ENCODE measurements at places on chromosomes 1 and 21.

DNA sequence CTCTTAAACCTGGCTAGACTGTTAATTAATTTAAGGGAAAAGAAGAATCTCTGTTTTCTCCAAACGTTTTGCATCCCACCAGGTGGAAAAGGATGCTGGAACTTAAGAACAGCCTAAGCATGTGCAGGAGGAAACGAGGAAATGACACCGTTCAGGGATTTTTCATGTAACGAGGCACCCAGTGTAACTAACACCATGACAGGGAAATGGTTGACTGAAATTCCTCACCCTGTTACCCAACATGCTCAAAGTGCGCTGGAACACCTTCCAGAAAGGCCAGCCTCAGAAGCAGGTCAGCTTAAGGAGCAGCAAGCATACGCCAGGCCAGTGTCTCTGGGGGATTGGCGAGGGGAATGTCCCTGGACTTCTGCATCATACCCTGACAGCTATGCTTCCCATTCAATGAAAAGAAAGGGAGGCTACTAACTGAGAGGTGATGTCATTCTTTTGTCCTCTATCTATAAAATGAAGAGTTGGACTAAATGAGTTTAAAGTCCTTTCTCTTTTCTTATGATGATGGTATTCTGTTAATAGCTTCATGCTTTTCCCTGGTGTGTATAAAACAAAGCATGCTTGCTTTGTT, 21.6 kb downstream of the TNN start:
- no peak for DNase-seq

DNA sequence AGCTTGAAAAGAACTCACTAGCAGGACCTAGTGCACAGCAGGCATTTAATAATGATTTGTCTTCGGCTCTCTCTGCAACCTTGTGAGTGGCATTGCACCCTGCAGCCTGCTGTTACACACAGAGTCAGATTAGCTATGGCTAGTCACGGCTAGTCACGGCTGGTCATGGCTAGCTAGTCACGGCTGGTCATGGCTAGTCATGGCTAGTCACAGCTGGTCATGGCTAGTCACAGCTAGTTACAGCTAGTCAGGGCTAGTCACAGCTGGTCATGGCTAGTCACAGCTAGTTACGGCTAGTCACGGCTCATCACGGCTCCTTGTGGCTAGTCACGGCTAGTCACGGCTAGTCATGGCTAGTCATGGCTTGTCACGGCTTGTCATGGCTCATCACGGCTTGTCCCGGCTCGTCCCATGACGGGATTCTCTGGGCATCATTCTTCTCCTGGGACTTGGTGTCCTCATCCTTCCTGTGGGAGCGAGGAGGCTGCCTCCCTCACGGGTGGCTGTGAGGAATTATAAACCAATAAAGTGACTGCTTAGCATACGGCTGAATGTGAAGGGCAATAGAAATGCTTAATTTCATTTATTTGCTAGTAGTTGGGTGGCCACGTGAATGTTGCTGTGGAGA, 12.5 kb upstream of the KIF26B start:
- DNase-seq = no peak

GRCh38 chr1:17441265-17441992, 2.0 kb upstream of the RCC2 start:
- DNase-seq = no peak

- no peak for DNase-seq
These were observed 2.9 kb downstream of the FLVCR1 start for GRCh38 chr1:212860713-212861581.

DNA sequence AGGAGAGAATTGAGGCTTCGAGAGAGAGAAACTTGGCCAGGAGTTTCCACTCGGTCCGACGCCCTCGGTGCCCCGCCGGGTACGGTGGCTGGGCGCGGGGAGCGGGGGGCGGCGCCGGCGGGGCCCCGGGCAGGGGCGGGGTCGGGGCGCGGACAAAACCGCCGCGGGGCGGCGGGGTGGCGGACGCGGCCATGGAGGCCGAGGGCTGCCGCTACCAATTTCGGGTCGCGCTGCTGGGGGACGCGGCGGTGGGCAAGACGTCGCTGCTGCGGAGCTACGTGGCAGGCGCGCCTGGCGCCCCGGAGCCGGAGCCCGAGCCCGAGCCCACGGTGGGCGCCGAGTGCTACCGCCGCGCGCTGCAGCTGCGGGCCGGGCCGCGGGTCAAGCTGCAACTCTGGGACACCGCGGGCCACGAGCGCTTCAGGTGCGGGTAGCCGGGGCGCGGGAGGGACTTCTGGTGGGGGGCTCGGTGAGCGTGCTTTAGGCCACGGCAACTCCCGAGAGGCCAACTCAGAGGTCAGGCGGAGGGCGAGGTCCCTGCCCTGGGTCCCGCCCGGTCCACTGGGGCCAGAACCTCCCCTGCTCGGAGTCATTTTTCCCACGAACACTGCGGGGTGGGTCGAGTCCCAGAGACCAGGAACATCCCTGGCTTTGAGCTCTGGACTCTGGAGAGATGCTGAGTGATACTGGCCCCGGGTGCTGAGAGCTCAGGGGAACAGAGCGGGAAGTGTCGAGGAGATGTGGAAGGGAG, 431 bp downstream of the RAB42 start:
- no peak for DNase-seq

DNA sequence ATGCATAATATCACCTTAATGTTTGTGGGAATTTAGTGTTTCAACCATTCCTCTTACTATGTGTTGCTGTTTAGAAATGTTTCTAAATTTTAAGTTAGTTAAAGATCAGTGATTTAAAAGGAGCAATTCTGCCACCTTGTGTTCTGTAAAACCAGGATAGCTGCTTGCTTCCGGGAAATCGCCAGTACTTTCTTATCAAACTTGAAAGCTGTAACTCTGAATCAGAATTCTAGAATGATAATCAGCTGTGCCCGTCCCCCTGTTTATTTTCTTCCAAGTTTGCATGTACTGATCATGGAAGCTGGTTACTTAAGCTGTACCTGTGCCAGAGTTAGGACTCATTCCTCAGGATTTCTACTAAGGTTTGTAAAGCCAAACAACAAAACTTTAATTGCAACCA, 656.4 kb downstream of the LTN1 start:
- DNase-seq = no peak

- DNase-seq = no peak
These were observed 30.4 kb upstream of the DIP2A start for GRCh38 chr21:46428286-46428685.

GRCh38 chr1:222769181-222769580, 32.2 kb downstream of the FAM177B start:
- no peak for DNase-seq

DNA sequence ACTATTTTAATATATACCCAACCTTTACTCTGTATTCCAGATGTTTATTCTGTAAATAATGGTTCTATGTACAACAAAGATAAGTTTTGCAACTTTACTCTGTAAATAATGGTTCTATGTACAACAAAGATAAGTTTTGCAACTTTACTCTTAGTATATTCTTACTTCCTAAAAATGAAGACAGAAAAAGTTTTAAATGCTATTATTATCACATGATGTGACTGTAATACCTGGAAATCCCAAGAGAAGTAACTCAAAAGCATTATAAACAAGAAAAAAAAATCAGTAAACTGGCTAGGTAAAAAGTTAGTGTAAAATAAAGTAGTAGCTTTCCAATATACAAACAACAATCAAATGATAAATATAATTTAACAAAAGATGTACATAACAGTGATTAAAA, 18.5 kb upstream of the EXO1 start:
- DNase-seq = no peak

DNA sequence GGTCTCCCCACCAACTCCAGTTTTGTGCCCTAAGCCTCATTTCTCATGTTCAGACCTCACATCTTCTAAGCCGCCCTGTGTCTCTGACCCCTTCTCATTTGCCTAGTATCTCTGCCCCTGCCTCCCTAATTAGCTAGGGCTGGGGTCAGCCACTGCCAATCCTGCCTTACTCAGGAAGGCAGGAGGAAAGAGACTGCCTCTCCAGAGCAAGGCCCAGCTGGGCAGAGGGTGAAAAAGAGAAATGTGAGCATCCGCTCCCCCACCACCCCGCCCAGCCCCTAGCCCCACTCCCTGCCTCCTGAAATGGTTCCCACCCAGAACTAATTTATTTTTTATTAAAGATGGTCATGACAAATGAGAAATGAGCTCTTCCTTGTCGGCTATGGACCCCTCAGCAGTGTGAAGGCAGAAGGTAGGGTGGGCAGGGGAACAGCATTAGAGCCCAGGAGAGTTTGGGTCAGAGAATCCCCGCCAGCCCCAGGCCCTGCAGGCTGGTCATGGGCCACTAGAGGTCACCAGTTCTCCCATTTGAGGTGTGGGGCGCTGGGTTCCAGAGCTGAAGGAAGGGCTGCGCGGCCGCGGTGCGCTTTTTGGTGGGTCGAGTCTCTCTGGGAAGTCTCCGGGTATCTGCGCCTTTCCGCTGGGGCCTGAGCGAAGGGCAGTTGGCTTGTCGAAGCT, 11.5 kb downstream of the ADAMTSL4 start:
- DNase-seq = peak; percentile 66

DNA sequence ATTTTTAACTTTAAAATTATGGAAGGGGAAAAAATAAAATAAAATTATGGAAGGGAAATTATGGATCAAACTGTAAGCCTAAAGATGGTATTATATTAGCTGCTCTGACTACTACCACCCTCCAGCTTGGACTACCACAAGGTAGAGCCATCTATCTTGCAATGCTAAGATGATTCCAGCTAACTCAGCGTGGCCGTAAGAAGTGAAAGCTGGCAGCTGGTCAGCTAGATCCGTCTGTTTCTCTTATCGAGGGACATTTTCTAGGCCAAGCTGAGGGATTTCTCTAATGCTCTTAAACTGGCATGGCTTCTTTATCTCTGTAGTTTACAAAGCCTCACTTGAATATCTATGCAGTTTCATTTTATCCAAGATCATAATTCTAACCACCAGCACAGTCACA, 31.5 kb downstream of the LYST start:
- DNase-seq = no peak

- no peak for DNase-seq
These were observed 594.3 kb downstream of the KIF26B start for GRCh38 chr1:245749053-245749452.

DNA sequence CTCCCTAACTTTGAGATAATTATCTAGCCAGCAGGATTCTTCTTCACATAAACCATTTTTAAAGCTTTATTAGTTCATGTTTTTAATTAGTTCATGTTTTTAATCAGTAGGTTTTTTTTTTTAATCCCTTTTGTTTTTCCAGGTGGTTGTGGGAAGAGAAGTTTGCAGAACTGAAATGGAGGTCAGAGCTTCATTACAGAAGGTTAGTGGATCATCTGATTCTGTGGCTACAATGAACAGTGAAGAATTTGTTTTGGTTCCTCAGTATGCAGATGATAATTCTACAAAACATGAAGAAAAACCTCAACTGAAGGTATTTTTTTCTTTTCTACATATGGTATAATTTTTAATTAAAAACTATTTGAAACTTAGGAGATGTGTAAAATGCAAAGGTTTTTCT, 59.7 kb downstream of the RABGAP1L start:
- no peak for DNase-seq

DNA sequence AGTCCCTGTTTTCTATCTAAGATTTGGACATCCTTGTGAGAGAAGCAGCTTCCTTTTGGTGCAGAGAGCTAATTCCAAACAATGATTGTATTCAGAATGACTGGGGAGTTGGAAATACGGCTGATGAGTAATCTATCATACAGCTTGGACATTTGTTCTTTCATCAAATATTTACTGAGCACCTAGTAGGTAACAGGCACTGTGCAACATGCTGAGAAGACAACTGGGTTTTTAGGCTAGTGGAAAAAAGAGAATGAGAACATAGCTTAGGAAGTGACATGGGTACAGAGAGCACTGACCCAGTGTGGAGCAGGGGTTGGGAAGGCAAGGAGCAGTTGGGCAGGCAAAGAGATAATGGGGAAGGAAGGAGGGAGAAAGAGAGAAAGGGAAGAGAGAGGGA, 87.5 kb downstream of the TBX19 start:
- DNase-seq = no peak

GRCh38 chr1:32954168-32954567, 10.4 kb downstream of the RNF19B start:
- DNase-seq = no peak

DNA sequence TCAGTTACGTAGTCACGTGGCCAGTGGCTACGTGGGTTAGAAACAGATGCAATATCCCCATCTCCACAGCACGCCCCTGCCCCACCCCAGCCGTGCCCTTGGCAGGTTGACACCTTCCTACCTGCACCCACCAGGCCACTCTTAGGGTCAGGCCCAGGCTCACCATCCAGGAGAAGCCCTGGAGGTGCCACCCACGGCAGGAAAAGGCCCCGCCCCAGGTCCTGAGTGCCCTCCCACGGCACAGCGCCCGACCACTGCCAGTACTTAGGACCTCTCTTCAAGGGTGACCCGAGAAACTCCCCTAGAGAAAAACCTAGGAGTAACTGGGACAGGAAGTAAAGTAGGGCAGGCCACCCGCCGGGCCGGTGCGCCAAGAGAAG, 1.5 kb downstream of the C1orf35 start:
- DNase-seq = no peak

GRCh38 chr1:7345516-7345915, 425.6 kb upstream of the VAMP3 start:
- no peak for DNase-seq

- no peak for DNase-seq
These were observed 122.7 kb downstream of the LMO4 start for GRCh38 chr1:87451229-87451920.

- DNase-seq = no peak
These were observed 23.0 kb downstream of the SLAMF1 start for GRCh38 chr1:160623862-160624261.

DNA sequence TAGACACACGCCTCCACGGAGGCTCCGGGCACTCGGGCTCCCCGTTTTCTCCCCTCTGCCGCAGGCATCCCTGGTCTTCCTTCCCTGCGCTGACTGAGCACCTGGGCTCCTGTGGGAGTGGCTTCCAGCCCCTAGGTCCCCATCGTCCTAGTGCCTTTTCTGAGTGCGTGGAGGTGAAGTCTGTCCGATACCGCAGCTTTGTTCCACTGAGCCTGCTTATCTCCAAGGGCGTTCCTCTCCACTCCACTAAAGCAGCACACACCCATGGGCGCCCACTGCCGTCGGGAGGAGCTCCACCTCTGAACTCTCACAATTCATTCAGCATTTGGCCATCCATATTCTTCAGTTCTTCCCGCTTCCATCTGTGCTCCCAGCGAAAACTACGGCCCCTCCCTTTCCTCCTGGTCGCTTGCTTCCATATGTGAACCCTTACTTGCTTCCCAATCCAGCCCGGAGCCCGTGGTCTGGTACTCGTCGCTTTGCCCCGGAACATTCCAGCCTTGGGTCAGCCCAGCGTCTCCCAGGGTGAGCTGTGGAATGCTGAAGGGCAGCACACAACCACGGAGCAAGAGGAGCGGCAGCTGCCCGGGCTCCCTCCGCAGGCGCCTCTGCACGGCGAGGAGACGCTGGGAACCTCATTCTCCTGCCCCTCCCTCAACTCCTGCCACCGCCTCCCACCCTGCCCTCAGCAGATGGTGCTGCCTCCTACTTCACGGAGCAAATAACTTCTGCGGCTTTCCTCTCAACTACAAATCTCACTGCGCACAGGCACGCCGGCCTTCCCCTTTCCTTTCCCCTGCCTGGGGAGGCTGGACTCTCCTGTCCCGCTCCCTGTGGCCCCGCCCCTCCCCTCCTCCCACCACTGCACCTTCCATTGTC, 27.5 kb downstream of the ATP8B2 start:
- DNase-seq = peak; percentile 32

DNA sequence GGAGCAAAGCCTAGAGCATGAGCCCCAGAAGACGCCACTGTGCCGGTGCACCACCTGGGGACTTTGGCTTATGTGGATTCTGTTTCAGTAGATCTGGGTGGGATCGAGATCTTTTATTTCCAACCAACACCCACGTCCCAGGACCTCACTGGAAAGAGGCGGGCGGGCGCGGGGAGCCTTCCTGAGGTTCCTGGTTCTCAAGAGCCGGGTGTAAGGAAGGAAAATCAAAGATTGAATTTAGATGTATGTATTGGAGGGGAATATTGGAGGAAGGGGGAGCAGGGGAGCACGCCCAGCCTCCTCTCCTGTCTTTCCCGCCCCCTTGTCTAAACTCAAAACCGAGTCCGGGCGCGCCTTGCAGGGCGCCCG, 6.2 kb upstream of the OLIG2 start:
- no peak for DNase-seq
